Tongue (tissue), 3 donors: ENCODE measurements at places on chromosomes 7 and 10.
A peak's percentile ranks its signal among the peaks of the same experiment; 100 is the strongest.

DNA sequence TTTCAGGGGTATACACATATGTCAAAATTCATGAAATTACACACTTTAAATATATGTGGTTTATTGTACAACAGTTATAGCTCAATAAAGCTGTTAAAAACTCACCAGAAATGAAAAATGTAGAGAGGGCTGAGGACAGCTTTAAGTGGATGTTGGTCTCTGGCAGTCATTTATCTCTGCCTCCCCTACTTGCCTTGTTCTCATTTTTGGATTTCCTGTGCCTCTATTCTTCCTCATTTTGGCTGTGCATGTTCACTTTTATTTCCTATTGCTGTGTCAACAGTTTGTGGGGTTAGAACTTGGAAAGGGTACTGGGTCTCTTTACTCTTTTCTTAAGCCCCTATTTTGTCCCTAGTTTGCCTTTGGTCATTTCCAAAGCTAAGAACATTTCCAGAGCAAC is 18.6 kb upstream of the MEST start:
- DNase-seq: no peak

DNA sequence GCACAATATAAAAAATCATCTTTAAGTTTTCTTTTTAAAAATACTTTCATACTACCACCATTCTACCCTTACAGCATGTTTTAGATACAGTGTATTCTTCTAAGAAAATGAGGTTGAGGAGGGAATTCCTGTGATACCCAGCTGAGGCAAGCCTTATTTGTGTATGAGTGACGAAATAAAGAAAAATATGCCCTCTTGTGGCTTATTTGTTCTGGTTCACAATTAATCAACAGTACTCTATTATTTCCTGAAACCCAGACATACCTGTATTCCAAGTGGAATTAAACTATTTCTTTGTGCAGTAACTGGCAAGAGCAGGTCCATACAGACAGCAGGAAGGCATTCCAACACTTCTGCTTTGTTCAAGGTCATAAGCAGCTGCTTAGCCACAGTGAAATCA is 4.5 kb upstream of the SEMA3D start:
- peak; percentile 34 for DNase-seq

- no peak for DNase-seq
These were observed 12.3 kb upstream of the GATA3 start for GRCh38 chr10:8041992-8042720.

DNA sequence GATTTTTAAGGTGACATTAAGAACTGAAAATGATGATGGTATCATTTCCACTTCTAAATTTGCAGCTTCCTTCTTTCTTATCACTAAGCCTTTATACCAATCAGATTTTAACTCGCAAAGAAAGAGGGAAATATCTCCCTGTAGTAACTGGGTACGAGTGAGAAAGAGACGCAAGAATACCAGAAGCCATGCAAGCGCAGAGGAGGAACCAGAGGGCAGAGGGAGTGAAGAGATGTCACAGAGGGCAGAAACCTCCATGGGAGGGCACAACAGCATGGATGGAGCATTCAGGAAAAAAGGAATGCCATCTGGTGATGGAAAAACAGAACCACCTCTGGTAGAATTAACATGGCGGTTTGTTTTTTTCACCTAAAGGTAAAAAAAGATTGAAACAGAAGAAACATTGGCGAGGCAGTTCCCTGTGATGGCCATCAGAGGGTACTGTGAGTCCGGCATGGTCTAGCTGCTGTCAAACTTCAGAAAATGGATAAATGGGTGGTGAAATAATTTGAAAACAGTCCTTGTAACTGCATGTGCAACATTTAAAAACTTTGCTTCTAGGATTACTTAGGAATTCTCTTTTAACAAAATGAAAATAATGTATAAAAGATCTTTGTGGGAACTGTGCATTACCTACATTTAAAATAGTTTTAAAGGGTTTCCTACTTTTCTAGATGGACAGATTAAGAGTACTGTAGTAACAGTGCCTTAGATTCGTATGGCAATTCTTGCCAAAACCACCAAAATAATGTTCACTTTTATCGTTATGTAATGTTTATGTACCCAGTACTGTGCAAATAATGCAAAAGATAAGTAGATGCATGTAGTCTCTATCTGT is 91.8 kb downstream of the ARHGAP12 start:
- DNase-seq: peak; percentile 15
